ENCODE measurements at places on chromosomes 7 and 10. TPM values are rescaled to one million over a fixed set of nuclear protein-coding genes. Genes with fewer than 3 reads are reported as not detected.

DNA sequence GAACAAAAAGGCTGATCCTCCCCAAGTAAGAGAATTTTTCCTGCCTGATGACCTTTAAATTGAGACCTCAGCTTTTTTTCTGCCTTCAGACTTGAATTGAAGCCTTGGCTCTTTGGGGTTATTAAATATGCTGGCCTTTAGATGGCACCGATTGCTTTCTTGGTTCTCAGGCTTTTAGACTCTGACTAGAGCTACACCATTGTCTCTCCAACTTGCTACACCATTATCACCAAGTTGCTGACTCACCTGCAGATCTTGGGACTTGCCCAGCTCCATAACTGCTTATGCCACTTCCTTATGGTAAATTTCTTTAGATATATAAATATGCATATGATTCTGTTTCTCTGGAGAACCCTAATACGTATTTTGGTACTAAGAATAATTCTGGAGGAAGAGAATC lies 3.1 kb upstream of the ABCA13 start:
- DNase-seq = no peak

DNA sequence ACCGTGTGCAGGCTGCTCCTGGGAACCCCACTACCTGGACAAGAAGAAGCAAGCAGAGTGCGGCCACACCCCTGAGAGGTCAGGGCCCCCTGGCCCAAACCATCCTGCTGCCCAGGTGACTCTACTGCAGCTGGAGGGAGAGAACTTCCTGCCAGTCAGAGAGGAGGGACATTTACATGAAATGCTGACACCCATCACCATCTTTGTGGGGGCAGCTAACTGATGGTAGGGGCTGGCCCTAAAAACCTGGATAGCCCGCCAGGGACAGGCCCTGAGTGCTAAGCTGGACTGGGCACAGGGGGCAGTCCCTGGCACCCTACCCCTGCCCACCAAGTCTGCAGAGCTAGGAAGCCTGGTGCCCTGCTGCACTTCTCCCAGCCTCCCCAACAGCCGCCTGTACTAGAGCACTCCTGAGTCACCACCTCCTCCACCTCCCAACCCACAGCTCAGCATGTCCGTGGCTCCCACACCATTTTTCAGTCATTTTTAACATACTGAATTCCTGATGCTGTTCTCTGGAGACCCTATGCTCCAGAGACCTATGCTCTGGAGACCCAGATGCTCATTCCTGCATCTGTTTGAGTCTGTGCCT lies 27.5 kb downstream of the DPCD start:
- no peak for DNase-seq

DNA sequence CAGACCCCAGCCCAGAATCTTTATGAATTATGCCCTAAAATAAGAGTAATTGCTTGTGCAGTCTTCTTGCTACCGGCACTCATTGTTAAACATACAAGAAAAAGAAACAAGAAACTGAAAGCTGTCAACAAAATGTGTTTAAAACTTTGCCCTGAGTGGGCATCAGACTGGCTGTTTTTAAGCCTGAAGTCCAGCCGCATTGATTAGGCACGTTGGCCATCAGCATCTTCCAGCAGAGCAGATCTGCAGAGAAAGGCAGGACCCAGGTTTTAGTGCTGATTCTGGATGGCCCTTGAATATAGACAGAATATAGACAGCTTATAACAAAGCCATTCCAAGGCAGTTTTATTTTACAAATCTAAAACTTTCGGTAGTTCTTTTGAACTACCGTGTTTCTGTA lies 102.8 kb downstream of the POLL start:
- no peak for DNase-seq

- DNase-seq = no peak
These were observed 49.2 kb downstream of the RHOBTB1 start for GRCh38 chr10:60894786-60895185.

GRCh38 chr10:131834152-131834810 lies 66.5 kb upstream of the PPP2R2D start:
- no peak for DNase-seq

The ZNF365 gene
- not detected for total RNA-seq

DNA sequence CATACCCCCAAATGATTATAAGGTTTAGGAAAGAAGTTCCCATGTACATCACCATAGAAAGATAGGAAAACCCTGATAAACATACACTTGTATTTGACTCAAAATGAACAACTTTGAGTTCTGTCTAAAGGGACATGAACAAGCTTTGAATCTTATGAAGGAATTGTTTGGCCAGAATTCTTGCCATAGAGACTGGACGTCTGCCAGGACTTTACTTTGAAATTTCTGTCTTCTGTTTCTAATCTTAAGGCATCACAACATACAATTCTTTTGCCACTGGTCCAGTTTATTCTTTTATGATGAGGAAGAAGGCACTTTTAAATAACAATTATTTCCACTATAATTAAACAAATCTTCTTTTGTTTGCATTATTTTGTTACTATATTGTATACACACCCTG lies 26.2 kb upstream of the CYP26C1 start:
- no peak for DNase-seq

The PILRA gene
- 0.29 TPM for total RNA-seq

The BTBD16 gene
- not detected for total RNA-seq

The CYP3A4 gene
- not detected for total RNA-seq

- DNase-seq = no peak
These were observed 73.5 kb upstream of the ARID5B start for GRCh38 chr10:61828034-61828433.

GRCh38 chr10:29736366-29737073 lies 101.7 kb upstream of the SVIL start:
- peak; percentile 12 for DNase-seq

- peak; percentile 23 for DNase-seq
These were observed 74.6 kb upstream of the PDSS1 start for GRCh38 chr10:26622891-26623290.

- DNase-seq = no peak
These were observed 27.8 kb downstream of the MRC1 start for GRCh38 chr10:17836942-17837341.

GRCh38 chr10:78321000-78321399 lies 287.3 kb downstream of the RPS24 start:
- DNase-seq = no peak

DNA sequence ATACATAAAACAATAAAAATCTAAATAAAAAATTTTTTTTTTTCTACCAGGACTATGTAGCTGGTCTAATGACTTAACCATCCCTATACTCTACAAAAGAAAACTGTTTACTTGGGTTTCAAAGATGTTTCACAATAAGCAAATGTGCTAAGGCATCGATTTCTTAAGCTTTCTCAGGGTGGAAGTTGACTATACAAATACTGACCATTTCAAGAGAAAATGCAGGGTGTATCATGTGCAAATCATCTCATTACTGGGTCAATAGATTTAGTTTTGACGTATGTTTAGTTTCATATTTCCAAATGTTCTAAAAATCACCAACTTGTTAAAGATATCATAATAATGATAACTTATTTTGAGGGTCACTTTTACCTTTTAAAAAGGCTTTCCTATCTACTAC lies 7.5 kb downstream of the NRP1 start:
- DNase-seq = no peak

GRCh38 chr7:77450054-77450453 lies 33.9 kb upstream of the GSAP start:
- DNase-seq = no peak

GRCh38 chr10:51314481-51314880 lies 240.2 kb downstream of the PRKG1 start:
- no peak for DNase-seq

The HABP2 gene
- total RNA-seq = not detected

DNA sequence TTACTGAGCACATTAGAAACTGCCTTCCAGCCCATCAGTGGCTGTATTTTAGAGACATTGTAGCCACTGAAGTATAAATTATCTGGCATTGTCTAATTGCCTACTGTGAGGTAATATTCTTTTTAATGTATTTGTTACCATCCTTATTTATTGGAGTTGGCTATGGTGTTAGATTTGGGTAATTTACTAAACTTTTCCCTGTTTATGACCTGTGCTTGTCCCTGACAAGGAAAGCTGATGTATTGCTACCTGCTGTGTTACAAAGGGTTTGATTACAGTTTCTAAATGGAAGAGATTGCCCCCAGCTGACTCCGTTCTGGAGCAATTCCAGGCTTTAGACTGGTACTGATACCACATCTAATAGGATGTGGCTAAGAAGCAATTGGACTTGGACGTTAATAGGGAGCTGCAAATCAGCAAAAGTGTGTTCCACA lies 12.3 kb upstream of the ASCC1 start:
- no peak for DNase-seq

DNA sequence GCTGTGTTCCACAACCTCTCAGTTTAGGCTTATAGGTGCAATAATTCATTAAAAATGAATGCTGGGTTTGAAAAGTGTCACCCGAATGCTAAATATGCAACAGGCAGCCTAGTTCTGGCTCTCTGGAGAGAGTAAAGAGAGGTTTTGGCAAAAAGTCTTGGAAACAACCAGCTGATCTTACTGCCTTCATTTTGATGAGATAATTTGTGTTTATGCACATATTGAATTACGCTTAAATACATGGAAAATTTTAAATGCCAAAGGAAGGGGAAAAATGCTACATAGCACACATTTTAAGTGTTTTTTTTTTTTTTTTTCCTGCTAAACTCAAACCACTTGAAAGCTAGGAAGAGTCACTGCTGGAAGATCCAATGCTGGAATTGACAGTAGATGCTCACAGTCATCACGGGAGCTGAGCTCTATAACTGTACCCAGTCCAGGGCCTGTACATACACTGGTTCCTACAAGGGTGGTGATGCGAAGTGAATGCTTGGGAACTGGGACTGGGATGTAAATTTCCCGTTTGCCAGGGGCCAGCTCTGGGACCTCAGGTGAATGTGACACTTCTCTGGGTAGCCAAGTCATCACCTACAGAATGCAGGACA lies 151.5 kb downstream of the PFKFB3 start:
- DNase-seq = no peak

DNA sequence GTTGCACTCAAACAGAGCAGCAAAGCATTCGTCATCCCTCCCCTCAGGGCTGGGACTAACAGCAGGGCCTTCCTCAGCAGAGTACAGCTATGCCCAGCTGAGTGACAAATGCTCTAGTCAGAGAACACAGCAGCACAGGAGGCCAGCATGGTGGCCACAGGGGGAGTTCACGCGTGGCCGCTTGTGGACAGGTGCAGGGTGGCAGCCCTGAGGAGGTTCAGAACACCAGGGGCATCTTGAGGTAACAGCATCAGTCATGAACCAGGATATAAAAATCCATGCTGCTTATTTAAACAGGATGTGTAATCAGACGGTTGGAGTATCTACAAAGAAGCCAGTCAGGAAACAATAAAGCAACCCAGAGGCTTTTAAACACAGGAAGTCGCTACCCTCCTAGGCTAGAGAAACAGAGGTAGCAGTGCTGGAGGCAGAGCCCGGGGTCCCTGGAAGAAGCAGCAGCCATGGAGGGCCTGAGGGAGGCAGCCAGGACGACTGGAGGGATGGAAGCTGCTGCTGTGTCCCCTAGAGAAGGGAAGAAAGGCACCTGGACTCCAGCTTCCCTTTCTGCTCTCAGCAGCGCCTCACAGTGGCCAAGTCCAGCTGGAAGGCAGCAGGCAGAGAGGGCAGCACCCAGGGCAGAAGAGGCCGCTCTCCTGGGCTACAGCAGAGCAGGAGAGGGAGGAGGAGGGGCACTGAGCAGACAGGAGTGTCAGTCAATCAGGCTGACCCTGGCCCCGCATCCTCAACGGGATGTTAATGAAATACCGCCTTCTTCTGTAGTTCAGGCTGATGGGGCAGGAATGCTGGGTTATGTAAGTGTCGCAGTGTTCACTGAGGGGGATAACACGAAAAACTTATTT lies 70.8 kb upstream of the UCN3 start:
- peak; percentile 92 for DNase-seq

GRCh38 chr10:102963756-102964025 lies 45.6 kb downstream of the CNNM2 start:
- DNase-seq = no peak

The CAMK2G gene
- 26.3 TPM for total RNA-seq

GRCh38 chr7:91789086-91789485 lies 91.4 kb downstream of the MTERF1 start:
- DNase-seq = no peak

GRCh38 chr7:142196066-142196840 lies 61.6 kb downstream of the PRSS58 start:
- DNase-seq = no peak

GRCh38 chr7:98514211-98515031 lies 102.7 kb upstream of the NPTX2 start:
- DNase-seq = no peak

- DNase-seq = no peak
These were observed 208.0 kb downstream of the SFMBT2 start for GRCh38 chr10:7202793-7203355.

- no peak for DNase-seq
These were observed 18.7 kb upstream of the PTF1A start for GRCh38 chr10:23173214-23174073.

The MNX1 gene
- total RNA-seq = 0.10 TPM

The CALHM1 gene
- total RNA-seq = not detected

The GLRX3 gene
- total RNA-seq = 86.5 TPM

The TCERG1L gene
- 0.10 TPM for total RNA-seq

DNA sequence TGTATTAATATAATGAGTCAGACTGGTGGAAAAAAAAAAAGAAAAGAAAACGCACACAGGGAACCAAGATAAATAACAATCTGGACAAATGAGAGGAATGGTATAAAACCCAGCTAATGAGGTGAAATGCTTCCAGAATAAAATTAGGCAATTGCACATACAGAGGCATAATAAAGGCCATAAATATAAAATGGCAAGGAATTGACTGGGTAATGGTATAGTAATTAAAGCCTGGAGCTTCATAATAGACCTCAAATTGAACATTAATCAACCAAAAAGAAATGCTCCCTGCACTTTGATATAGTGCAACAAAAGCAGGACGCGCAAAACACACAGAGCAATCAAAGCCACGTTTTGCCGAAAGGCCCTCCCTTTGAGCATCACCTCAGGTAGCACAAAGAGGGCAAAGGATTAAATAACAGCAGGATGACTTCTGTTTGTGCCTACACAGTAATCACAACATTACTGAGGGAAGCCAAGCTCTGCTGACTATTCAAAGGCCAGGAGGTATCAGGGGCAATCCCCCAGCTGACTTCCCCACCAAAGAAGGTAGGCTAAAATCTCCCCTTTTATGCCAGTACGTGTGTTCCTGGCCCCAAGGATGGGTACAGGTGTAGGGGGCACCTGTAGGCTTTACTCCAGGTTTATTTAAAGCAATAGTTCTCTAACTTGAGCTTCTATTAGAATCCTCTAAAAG lies 343.7 kb downstream of the ELMO1 start:
- no peak for DNase-seq

DNA sequence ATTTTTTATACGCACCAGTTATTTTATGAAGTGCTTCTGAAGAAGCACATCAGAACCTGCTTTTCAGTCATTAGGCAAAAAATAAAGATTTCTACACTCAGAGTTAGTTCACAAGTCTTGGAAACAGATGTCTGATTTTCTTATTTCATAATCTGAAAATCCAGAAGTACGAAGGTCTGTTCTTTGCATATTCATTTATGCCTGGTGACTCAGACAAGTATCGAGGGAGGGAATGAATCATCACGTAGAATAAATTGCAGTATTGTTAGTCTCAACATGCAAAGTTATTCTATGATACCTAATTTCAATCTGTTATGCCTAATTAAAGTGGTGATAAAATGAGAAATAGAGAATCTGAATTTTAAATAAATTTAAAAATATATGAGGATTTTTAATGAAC lies 113.6 kb upstream of the SEM1 start:
- peak; percentile 16 for DNase-seq

Data from activated naive CD4-positive, alpha-beta T cell treated with anti-CD3 and anti-CD28 coated beads for 36 hours (primary cell).